Lower lobe of right lung (tissue), 2 donors: ENCODE measurements at places on chromosomes 12 and 14. TPM values are rescaled to one million over a fixed set of nuclear protein-coding genes. Genes with fewer than 3 reads are reported as not detected.

Gene ALDH1L2
- total RNA-seq, result 9.7 TPM

Gene C12orf50
- not detected for total RNA-seq

DNA sequence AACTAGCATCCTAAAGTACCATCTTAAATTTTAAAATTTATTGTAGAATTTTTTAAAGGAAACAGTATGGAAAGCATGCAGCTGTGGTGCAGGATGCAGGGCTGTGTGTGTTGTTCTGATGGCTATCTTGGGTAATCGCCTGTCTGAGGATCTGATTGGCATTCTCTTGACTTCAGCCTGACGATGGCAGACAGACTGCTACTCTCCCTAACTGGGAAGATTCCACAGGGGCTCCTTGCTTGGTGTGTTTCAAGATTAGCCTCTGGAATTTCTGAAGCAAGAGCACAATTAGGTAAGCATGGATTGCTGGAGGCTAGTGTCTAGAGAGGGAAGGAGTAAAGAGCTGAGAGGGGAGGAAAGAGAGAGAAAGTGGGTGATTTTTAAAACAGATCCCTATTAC, 696.8 kb upstream of the LRFN5 start:
- H3K27ac ChIP-seq, result no peak overlapping the region
- no peak overlapping the region for H3K4me3 ChIP-seq
- H3K36me3 ChIP-seq, result no peaks in the 10 kb centered on the region
- no peaks in the 10 kb centered on the region for H3K27me3 ChIP-seq

DNA sequence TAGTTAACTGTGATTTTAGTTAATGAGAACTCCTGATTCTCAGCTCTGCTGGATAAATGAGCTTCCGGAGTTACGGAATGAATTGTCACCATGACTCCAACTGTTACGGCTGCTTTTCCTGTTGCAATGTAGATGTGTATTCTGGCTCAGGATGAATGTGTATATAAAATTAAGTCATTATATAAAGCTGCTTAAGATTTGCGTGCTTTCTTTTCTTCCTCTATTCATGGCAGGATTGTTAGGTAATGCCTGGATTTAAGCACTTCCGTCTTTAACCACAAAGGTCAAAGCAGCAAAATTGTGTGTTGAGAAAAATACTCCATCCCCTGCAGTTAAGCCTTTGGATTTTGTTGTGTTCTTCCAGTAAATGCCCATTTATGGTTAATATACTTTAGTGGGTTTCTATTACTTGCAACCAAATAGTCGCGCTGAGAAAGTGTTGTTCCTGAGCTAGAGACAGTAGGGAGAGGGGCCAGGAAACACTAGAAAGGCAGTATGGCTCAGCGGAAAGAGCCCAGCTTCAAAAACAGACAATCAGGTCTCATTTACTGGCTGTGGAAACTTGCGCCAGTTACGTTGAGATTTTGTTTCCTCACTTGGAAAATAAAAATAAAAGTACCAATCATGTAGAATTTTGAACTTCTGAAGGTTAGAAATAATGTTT, 9.4 kb upstream of the CCDC175 start:
- H3K4me3 ChIP-seq, result no peak overlapping the region
- no peak overlapping the region for H3K27ac ChIP-seq
- no peaks in the 10 kb centered on the region for H3K36me3 ChIP-seq
- no peaks in the 10 kb centered on the region for H3K4me1 ChIP-seq
- no peaks in the 10 kb centered on the region for H3K27me3 ChIP-seq

GRCh38 chr12:52383331-52383730, 2.1 kb downstream of the KRT84 start:
- H3K4me1 ChIP-seq, result no peaks in the 10 kb centered on the region
- no peak overlapping the region for H3K4me3 ChIP-seq
- H3K27me3 ChIP-seq, result no peaks in the 10 kb centered on the region
- DNase-seq, result no peak
- H3K36me3 ChIP-seq, result no peaks in the 10 kb centered on the region
